ENCODE measurements at places on chromosomes 11 and 22.

GRCh38 chr11:86926975-86927374 lies 28.2 kb downstream of the FZD4 start:
- no peak for DNase-seq

DNA sequence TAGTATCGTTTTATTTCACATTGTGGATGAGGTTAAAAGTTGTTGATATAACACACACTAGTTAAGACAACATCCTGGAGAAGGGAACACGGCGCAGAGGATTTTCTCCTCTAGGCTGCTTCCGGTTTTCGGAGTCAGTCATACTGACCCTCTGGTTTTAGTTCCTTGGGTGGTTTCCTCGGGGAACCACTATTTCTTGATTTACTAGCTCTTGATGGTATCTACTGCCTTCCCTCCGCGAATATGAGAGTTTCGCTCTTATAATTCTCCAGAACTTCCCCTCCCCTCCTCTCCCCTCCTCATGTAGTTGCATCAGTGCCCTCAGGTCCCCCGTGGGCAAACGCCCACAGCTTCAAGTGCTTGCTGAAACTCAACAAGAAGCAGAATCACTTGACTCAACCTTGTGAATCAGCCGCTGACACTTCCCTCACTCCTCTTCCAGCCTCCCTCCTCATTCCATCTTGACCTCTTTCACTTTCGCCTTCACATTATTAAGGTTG lies 15.9 kb upstream of the APOBEC3A start:
- DNase-seq = no peak

GRCh38 chr22:36765131-36765942 lies 10.6 kb downstream of the IFT27 start:
- DNase-seq = no peak

DNA sequence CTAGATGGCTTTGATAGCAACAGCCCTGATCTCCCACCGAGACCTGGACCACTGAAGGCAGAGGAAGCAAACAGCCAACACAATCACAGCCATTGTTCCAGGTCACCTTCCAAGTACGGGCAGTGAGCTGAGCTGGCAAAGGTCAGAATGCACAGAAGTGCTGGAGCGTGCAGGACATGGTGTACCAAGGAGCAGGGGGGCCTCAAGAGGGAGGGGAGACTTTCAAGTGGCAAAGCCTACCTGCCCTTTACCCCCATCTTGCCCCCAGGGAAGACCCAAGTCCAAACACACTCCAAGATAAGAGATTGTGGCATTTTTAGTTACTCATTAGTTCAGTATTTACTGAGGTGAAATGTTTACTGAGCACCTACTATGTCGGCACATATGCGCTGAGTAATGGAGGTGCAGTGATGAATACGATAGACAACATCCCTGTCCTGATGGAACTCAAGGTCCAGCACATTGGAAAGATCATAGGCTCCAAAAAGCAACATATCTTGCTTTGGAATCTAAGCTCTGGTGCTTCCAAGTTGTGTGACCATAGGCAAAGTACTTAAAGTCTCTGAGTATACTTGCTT lies 26.0 kb upstream of the TTC12 start:
- no peak for DNase-seq

- DNase-seq = peak; percentile 31
Measured at GRCh38 chr11:119474682-119475596, 52.0 kb upstream of the THY1 start.

DNA sequence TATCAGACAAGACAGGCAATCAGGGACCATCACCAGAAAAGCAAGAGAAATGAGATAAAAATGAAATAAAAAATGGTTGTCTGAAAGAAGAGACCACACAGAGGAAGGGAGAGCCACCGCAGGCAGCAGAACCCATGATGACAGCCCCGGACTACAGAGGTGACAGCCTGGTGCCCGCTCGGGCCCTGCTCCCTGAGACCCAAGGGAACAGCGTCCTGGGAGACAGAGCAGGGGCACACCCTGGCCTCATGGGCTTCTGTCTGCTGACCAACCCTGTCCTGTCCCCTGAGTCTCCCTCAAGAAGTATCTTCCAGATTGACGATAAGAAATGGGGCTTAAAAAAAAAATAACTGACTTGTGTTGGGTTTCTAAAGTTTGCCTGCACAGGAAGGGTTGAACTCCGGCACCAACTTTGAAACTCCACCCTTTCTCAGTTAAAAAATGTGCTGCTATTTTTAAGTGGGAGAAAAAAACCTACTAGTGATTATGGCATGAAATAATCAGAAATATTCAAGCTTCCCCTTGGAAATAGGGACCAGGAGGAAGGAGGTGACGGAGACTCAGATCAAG lies 70.1 kb upstream of the TTLL12 start:
- DNase-seq = no peak

GRCh38 chr11:2138068-2138430 lies 1.1 kb downstream of the IGF2 start:
- DNase-seq = no peak

DNA sequence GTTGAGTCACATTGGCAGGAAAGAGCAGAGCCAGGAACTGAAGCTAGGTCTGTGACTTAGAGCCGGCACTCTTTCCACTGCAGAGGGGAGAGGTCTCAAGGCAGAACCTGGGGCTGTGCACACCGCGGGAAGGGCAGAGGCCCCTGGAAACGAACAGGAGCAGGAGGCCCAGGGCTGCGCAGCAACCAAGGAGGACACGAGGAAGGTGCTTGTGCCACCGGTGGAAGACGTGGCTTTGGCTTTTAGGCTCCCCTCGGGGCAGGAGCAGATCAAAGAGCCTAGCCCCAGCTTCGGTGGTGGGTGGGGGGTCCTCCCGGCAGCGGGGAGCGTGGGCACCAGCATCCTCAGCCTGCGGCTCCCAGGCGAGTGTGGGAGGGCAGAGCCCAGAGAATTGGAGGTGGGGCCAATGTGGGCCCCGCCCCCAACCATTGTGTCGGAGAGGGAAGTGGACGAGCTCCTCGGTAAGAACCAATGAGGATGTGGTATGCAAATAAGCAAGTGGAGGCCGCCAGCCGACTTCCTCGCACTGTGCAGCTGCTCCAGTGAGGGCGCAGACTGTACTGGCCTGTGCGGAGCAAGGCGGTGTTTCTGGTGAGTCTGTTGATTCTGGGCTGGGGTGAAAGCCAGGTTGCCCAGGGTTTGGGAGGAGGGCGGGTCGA lies at the start of gene CCDC116:
TSS of gene CCDC116 (plus strand) at position 524 of the 659 bp plus-strand sequence. CDS start 422 bp downstream, outside the sequence.
- DNase-seq = peak; percentile 86

- no peak for DNase-seq
Measured at GRCh38 chr11:64885367-64886286, 7.2 kb upstream of the EHD1 start.

GRCh38 chr22:42945027-42945426 lies 69.9 kb downstream of the PACSIN2 start:
- DNase-seq = no peak

DNA sequence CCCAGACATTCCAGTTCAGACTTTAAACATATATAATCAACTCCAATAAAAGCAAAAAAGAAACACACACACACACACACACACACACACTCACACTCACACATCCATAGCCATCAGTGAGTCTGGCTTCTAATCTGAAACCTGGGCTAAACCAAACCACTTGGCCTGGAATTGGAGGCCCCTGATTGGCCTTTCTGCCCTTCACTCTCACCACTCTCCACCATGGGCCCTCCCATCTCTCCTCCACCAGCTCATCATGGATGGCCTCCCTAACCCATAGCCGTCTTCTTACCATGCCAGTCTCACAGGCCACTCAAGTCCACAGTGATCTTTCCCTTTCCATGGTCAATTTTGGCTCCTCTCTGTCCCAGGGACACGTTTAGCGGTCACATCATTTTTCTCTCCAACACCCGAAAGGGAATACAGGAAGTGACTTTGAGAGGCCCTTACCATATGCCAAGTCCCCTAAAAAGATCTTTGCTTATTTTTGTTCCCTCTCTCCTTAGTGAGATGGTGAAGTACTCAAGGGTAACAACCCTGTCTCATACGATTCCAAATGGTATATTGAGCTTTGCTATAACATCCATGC lies 66.6 kb downstream of the ENDOD1 start:
- no peak for DNase-seq

- DNase-seq = no peak
Measured at GRCh38 chr11:111788051-111788450, 21.9 kb upstream of the PPP2R1B start.

DNA sequence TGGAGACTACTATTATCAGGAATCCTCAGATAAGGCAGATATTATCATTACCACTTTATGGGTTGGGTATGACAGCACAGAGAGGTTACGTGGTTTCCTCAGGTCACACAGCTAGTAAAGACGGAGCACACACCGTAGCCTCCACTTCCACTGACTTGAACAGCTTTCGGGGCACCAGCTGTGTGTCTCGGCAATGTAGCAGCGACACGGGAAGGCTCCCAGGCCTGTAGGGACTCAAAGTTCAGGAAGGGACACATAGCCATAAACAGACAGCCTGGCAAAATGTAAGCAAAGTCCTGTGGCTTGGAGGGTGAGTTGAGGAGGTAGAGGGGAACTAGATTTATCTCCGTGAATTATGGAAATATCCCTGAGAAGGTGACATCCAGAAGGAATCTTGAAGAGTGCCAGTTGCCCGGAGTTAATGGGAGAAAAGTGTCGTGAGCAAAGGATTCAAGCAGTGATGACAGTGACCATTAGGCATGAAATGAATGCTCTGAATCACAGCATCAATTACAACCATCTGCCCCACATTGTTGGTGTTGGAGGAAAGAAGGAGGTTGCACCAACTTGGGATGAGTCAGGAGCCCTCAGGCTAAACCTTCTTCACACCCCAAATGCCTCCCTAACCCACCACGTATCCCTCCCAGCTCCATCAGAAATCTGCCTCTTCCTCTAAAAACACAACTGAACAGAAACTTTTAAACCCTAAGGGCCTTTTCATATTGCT lies 106.7 kb upstream of the ASPHD2 start:
- no peak for DNase-seq

DNA sequence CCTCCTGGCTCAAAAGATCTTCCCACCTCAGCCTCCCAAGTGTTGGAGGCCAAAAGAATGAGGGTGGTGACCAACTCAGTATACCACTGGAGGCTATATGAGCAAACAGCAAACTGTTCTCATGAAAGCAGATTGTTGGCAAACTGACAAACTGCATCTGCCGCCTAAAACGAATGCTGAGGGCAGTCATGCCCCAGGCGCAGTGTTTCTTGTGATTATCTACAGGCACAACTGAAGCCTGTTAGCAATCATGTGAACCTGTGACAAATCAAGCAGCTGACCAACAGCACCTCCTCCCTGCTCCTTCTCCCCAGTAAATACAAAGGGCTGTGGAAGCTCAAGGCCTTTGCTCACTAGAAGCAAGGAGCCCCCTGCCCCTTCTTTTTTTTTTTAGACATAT lies 47.8 kb downstream of the BTBD10 start:
- DNase-seq = no peak

- peak; percentile 38 for DNase-seq
Measured at GRCh38 chr22:35023692-35024363, 42.1 kb upstream of the ISX start.

DNA sequence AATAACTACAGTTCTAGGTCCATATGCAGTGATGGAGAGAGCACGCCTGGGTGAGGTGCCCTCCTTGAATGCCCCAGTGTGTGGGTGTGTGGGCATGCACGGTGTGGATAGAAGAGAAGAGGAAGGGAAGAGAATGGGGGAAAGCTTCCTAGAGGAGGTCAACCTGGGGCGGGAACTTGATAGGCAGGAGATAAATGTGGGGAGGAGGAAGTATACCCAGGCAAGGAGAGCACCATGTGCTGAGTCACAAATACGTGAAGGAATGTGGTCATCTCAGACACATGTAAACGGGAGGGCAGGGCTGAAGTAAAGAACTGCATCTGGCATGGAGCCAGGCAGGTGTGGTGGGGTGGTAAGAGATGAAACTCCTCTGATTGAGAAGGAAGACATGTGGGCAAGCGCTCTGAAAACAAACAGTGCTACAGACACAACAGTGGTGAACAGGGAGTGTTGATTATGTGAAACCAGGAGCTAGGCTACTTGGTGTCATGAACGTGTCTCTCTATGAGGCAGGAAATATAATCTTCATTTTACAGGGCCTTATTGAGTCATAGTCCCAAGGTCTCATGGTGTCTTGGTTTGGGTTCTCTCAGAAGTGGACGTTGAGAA lies 61.5 kb upstream of the EED start:
- DNase-seq = no peak

- no peak for DNase-seq
Measured at GRCh38 chr11:68398995-68399851, 61.3 kb upstream of the PPP6R3 start.

- no peak for DNase-seq
Measured at GRCh38 chr11:134981835-134982234, 569.8 kb upstream of the B3GAT1 start.

DNA sequence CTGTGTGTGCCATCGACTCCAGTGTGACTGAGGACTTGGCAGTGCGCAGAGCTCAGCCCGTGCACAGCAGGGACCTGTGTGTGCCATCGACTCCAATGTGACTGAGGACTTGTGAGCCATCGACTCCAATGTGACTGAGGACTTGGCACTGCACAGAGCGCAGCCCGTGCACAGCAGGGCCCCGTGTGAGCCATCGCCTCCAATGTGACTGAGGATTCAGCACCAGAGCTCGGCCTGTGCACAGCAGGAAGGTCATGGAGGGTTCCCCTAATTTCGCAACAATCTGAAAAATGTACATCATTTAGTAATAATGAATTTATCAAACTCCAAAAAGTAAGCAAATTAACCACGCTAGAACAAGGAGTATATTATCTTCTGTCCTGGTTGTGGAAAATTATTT lies 348.3 kb upstream of the B3GAT1 start:
- no peak for DNase-seq

DNA sequence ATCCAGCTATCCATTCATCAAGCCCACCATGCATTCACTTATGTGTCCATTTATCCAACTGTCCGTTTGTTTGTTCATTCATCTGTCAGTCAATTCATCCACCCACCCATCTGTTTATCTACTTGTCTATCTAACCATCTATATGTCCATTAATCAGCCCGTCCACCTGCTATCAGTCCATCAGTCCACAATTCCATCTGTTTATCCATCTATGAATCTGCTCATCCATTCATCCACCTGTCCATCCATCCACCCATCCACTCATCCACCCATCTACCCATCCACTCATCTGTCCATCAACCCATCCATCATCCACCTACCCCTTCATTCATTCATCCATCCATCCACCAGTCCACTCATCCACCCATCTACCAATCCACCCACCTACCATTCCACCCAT lies 970 bp upstream of the SPI1 start:
- DNase-seq = no peak

- DNase-seq = no peak
Measured at GRCh38 chr11:124681421-124681820, 7.7 kb downstream of the SPA17 start.
